Fibroblast of pulmonary artery (primary cell): ENCODE measurements at places on chromosomes 13 and 19.

DNA sequence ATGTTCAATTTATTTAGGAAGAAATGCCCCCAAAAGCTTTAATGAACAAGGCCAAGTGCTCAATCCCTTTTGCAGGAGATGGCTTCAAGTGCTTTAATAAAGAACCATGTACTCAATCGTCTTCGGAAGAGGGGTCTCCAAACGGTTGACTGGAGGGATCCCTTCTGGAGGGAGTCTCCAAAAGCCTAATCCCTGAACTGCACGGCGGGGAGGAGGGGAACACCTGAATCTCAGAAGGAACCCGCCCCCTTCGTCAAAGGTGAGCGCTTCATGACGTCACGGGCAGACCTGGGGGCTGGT is 505 bp downstream of the PAF1 start:
- DNase-seq = no peak

DNA sequence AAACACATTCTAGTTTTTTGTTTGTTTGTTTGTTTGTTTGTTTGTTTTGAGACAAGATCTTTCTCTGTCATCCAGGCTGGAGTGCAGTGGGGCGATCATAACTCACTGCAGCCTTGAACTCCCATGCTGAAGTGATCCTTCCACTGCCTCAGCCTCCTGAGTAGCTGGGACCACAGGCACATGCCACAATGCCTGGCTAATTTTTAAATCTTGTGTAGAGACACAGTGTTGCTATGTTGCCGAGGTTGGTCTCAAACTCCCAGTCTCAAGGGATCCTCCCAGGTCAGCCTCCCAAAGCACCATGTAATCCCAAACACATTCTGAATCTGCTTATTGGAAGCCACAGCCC is 15.8 kb downstream of the PLA2G4C start:
- no peak for DNase-seq

- peak; percentile 80 for DNase-seq
Measured at GRCh38 chr19:17605761-17606589, 50.5 kb downstream of the COLGALT1 start.

GRCh38 chr13:102792396-102792795 is 6.4 kb downstream of the POGLUT2 start:
- DNase-seq = no peak

DNA sequence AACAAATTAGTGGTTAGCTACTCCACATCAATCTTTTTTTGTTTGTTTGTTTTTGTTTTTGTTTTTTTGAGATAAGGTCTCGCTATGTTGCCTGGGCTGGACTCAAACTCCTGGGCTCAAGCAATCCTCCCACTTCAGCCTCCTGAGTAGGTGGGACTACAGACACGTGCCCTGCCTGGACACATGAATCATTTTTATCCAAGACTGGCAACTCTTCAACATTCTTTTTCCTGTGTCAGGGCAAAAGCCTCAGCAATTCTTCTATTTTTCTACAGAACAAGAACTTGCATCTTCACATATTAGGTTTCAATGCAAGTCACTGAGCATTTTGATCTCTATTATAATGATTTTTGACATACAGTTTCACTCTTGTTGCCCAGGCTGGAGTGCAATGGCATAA is 76.8 kb upstream of the LRCH1 start:
- no peak for DNase-seq

DNA sequence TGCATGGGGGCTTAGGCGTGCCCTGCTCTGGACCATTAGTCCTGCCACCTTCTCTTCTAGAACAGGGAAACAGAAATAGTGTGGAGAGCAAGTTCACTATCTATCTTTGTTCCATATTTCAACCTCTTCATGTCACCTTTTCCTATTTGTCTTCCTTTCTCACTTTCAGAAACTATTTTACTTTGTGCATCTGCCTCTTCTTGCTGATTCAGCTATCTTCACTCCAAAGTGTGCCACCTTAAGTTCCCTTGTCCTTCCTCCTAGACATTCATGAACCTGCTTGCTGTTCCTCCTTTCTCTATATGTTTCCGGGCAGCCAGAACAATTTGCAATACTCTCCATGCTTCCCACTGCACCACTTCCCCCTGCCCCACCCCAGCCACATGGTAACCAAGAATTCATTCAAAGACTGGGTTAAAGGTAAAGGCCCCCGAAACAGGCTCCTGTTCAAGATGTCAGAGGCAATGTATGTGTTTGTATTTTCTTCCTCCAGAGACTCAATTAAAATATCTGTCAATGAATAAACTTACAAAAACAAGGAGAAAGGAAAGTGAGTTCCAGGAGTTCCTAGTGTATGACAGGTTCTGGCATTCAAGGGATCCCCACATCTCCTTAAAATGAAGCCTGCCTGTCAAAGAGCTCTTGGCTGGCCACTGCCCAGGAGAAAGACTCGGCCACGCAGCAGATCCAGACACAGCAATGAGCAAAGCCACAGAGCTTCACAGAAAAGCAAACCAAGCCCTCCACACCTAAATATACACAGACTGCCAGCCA is 268.1 kb downstream of the DNAJC15 start:
- no peak for DNase-seq

DNA sequence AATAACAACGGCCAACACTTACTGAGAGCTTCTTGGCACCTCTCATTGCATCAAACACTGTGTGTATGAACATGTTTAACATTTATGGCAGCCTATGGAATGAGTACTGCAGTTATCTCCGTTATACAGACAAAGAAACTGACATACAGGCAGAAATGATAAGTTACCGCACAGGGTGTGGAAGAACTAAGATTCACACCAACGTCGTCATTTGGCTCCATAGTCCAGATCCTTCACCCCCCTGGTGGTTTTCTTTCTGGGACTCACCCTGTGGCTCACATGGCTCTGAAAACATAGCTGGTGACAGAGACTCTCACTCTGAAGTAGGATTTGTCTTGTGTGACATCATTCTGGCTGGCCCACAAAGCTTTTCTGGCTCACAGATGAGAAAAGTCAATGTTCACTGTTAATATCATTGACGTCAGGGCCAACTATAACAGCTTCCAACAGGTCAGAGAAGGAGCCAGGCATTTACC is 230.1 kb downstream of the DLEU7 start:
- peak; percentile 53 for DNase-seq

DNA sequence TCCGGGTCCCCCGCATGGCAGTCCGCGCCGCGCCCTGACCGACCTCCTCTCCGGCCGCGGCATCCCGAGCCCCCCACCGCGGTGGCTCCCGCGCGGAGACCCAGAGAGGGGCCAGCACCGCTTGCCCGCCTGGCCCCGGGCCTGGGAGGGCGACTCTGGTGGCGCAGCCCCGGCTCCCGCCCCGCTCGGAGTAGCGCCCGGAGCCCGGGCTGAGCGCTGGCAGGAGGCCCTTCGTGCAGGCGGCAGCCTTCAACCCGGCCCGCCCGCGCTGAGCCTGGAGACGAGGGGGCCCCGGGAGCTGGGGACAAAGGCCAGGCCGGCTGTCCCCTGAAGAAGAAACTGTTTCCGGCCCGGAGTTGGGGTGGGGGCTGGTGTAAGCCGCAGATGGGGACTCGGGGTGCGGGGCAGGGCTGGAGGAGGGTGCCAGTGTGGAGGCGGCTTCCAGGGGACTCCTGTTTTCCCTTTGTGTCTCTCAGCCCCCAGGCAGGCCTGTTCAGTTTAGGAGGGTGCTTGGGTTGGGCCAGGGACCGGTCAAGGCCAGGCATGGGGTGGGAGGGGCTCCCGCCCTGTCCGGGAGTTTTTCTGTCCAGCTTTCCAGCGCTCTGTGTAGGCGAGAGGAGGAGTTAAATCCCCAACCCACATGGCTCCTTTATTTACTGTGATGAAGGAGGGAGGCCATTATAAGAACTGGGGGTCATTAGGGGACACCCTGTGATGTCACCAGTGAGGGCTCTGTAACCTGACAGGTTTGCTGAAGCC is 935 bp downstream of the LRP3 start:
- DNase-seq = peak; percentile 53

DNA sequence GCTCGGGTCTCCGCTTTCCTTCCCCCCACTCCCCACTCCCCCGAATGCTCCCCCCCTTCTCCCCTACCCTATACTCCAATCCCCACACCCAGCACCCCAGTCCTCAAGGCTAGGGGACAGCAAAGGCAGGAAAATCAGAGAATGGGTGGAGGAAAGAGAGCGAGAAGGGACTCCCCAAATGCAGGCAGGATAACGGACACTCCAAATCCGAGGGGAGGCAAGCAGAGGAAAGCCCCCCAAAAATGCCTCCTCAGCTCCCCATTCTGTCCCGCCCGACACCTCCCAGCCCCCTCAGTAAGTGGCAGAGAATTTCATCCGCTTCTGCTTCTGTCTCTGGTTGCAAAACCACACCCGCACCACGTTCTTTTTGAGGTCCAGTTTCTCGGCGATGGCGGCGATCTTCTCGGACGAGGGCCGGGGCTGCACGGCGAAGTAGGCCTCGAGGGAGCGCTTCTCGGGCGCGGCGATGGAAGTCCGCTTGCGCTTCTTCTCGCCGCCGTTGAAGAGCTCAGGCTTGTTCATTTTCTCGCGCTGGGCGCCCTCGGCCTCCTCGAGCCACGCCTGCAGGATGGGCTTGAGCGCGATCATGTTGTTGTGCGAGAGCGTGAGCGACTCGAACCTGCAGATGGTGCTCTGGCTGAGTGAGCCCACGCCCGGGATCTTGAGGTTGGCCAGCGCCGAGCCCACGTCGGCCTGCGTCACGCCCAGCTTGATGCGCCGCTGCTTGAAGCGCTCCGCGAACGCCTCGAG is 2.1 kb downstream of the POU4F1 start:
- peak; percentile 33 for DNase-seq

GRCh38 chr13:106230450-106230849 is 305.0 kb downstream of the EFNB2 start:
- DNase-seq = peak; percentile 52

- no peak for DNase-seq
Measured at GRCh38 chr13:42409075-42409474, 137.1 kb downstream of the AKAP11 start.

- no peak for DNase-seq
Measured at GRCh38 chr13:38328699-38329098, 21.0 kb upstream of the UFM1 start.

GRCh38 chr19:45404557-45405434 is at the start of gene PPP1R13L:
Gene PPP1R13L, minus strand, starts transcription at chr19:45405069. Its CDS starts 6,751 bp downstream, at chr19:45398318.
- peak; percentile 85 for DNase-seq

- no peak for DNase-seq
Measured at GRCh38 chr19:4371247-4372164, 28.1 kb downstream of the MPND start.

- DNase-seq = no peak
Measured at GRCh38 chr19:47497821-47498520, 14.0 kb upstream of the KPTN start.

DNA sequence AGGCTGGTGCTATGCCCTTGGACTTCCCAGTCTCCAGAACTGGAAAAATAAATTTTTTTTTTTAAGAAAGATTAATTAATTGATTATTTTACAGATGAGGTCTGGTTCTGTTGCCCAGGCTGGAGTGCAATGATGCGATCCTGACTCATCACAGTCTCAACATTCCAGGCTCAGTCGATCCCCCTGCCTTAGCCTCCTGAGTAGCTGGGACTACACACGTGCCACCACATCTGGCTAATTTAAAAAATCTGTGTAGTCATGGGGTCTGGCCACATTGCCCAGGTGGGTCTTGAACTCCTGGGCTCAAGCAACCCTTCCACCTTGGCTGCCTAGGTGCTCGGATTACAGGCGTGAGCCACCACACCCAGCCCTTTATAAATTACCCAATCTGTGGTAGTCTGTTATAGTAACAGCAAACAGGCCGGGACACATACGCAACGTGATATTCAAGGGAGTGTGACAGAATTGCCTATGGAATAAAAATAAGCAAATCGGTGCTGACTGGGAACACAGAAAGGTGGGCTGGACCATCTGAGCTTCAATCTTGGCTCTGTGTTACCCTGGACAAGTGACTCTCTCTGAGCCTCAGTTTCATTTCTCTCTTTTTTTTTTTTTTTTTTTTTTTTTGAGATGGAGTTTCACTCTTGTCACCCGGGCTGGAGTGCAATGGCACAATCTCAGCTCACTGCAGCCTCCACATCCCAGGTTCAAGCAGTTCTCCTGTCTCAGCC is 42.8 kb downstream of the PIN1 start:
- DNase-seq = peak; percentile 29

- no peak for DNase-seq
Measured at GRCh38 chr13:113022391-113022744, 53.4 kb downstream of the MCF2L start.

- no peak for DNase-seq
Measured at GRCh38 chr19:18193388-18194180, 566 bp downstream of the MPV17L2 start.

DNA sequence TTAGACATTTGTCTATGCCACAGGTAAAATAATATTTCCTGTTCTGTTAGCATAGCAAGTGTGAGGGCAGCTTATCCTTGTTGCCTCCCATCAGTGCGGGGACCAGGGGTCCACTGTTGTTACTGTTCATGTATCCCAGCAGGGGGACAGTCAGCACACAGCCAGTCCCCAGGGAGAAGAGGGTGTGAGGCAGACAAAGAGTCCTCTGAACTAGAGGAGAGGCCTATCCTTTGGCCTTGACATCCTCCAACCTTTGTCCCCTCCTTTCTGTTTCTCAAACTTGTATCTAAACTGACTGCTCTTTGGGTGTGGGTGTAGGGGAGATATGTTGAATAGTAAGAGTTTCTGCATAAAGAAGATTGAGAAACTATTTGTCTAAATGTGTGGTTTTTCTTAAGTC is 2.9 kb upstream of the GPR18 start:
- DNase-seq = no peak

- DNase-seq = no peak
Measured at GRCh38 chr13:35850569-35850968, 280.6 kb downstream of the DCLK1 start.

DNA sequence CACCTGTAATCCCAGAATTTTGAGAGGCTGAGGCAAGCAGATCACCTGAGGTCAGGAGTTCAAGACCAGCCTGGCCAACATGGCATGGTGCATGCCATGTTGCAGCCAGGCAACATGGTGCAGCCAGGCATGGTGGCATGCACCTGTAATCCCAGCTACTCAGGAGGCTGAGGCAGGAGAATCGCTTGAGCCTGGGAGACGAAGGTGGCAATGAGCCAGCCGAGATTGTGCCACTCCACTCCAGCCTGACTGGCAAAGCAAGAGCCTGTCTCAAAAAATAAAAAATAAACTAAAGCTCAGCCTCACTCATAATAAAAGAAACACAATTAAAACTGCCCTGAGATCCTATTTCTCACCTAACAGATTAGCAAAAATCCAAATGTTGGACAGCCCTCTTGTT is 49.7 kb upstream of the MAP3K10 start:
- DNase-seq = peak; percentile 23

- DNase-seq = peak; percentile 16
Measured at GRCh38 chr13:34464011-34464410, 478.1 kb upstream of the NBEA start.

- DNase-seq = no peak
Measured at GRCh38 chr13:78609464-78610205, 6.3 kb upstream of the POU4F1 start.

DNA sequence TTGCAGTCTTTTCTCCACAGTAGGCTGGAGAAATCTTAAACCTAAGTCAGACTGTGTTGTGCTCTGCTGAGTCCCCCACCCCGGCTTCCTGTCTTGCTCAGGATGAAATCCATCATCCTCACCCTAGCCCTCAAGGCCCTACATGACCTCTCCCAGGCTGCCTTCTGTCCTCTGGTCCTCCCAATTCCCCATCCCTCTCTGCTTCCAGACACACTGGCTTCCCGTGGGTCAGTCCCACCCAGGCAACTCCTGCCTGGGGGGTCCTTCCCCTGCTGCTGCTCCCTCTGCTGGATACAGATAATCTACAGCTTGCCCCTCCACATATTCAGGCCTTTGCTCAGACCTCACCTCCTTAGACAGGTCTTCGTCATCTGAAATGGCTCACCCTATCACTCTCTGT is 18.4 kb upstream of the CBY2 start:
- no peak for DNase-seq
